Left hindlimb (tissue), 1 donor: ENCODE measurements at places on chromosomes 5 and 9.

GRCh38 chr5:90747175-90747574, 188.6 kb downstream of the ADGRV1 start:
- no peak for DNase-seq

GRCh38 chr5:168990679-168991078, 310.3 kb downstream of the SLIT3 start:
- DNase-seq, result no peak

DNA sequence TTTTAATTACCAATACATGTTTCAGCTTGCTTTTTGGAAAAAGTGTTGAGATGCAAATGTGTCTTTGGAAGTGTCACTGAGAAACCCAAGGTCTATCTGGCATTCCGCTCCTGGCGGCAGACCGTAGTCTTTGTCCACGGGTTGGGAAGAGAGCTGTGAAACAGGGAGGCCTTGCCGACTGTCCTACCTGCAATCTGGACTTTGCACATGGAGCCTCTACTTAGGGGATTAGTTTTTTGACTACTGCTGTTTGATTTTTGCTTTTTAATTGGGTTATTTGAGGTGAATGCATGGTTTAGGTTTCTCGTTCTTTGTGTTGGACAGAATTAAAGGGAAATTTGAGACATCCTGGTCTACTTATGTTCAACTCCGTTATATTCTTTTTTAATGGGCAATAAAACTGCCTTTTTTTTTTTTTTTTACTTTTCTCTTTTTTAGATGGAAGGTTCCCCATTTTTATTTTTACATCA, 25.7 kb downstream of the TRIO start:
- no peak for DNase-seq

- DNase-seq, result no peak
Observed at GRCh38 chr5:54669285-54669684, 151.7 kb downstream of the SNX18 start.

DNA sequence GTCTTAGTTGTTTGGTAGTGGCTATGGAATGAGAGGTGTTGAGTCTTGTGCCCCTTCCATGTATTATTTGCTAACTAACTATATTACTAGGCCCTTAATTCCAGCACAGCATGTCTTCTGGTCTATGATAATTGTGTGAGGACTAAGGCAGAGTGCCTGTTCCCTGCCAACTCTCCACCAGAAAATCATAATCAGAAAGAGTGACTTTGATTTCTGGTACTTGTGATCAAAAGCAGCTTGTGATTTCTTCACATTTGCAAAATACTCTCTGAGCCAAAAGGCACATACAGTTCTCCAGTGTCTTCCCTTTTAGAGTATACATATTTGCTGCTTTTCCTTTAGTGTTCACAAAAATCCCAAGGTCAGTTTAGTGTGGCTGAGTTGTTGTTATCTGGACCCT, 229.9 kb downstream of the GNA14 start:
- DNase-seq, result no peak

DNA sequence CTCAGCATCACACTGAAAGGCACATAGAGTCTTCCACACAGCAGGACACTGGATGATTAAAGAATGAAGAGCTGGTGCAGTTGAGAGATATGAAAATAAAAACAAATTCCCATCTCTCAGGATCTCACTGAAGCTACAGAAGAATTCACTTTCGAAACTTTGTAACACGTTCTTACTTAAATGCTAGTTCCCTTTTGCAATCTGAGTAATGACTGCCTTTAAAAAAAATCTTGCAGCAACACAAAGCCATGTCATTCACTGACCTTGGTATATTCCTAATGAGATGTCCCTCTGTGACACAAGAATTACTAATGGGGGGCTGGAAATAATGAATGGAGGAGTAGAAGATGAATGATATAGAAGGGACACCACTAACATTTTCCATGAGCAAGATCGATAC, 201.8 kb downstream of the GLIS3 start:
- no peak for DNase-seq

DNA sequence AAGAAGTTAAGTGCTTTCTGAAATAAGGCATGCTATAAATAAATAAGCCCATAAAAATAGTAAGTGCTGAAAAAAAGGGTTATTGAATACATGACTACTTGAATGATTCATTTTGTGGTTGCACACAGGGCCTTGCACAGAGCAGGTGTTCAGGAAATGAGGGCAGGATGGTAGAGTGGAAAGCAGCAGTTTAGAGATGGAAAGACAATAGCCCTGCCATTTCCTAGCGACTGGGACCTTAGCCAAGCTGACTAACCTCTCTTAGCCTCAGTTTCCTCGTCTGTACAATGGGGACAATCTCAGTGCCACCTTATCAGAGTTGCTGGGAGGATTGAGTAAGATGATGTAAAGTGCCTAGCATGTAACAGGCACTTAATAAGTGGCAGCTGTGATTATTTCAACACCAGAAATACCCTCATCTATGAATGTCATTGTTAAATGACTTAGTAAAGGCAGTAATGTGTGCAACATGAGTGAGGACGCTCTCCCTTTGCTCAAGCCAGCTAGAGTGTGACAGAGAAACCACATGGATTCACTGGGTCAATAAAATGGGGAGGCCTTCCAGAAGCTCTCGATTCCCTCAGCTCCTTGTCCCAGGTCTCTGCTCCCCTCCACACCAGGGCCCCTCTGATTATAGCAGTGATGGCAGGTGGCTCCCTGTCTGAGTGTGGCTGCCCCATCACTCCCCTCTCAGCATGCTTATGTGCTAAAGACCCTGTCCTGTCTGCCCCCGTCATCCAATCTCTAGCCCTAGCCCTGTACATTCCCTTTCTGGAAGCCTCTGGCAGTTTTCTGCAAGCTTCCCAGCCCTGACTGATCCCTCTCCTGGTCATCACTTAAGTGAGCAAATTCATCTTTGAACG, 16.0 kb upstream of the PHF19 start:
- no peak for DNase-seq

- peak; percentile 89 for DNase-seq
Observed at GRCh38 chr9:35690614-35691333, 1.0 kb upstream of the TPM2 start.
